ENCODE measurements at places on chromosomes 11 and 22.
A peak's percentile ranks its signal among the peaks of the same experiment; 100 is the strongest.

DNA sequence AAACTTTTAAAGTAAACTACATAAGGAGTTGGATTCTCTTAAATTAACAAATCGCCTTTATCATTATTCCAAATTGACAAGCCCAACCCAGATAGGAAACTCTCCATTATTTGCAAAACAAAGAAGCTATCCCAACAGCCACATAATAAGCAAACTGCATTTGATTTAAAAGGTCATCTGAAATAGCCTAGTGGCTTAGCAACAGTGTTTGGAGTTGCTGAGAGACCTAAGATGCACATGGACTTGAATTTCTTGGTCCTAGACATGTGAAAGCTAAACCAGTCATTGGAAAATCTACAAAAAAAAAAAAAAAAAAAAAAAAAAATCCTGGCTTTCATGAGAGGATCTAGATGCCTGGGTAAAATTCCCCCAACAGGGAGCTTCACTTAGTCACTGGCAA, 69.5 kb downstream of the PRCP start:
- DNase-seq, result no peak

GRCh38 chr11:117770061-117770460, 27.0 kb downstream of the DSCAML1 start:
- DNase-seq, result no peak

- no peak for DNase-seq
Observed at GRCh38 chr22:27399161-27399560, 402.4 kb downstream of the MN1 start.

GRCh38 chr11:7511401-7511800, 2.4 kb upstream of the PPFIBP2 start:
- DNase-seq, result no peak

- no peak for DNase-seq
Observed at GRCh38 chr11:124085997-124086846, 29.0 kb upstream of the VWA5A start.

DNA sequence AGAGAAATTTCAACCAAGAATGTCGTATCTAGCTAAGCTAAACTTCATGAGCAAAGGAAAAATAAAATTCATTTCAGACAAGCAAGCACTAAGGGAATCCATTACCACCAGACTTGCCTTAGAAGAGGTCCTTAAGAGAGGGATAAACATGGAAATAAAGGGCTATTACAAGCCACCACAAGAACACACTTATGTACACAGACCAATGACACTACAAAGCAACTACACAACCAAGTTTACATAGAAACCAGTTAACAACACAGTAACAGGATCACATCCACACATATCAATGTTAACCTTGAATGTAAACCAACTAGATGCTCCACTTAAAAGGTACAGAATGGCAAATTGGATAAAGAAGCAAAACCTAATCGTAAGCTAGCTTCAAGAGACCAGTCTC, 38.0 kb downstream of the TMEM123 start:
- DNase-seq, result no peak

- no peak for DNase-seq
Observed at GRCh38 chr11:125105926-125106325, 5.5 kb downstream of the TMEM218 start.

DNA sequence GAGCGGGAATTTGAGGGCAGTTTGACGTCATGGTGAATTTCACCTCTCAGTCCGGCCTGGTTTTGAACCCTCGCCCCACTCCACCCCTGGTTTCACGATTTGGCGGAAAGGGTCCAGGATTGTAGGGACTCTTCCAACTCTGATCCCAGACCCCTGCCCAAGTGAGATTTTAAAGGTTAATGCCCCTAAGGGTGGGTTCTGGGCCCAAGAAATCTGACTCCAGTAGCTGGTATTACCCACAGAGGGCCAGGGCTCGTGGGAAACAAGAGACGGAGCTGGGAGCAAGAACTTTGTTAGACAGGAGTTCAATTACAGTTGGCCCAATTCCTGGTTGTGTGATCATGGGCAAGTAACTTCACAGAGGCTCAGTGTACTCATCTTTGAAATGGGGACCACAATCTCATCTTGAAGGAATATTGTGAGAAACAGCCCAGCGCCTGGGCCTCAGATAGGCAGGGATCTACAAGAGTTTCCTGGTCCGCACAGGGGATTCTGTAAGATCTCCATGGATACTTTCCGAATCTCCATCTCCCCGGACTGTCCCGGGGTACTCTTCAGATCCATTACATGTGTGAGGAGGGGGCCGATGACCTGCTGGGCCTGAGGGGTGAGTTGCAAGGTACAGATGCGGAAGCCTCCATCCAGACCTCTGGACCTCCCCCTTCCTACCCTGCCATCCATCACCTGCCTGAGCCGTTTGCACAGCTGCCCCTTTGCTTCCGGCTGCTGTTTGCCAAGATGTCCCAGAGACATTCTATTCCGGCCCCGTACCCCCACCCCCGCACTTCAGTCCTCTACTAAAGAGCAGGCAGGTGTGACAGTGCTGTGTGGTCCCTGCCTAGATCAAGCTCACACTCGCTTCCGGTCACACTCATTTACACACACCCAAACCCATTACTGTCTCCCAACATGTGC, 687 bp upstream of the CALCA start:
- no peak for DNase-seq

- peak; percentile 81 for DNase-seq
Observed at GRCh38 chr11:42234451-42234951, 775.0 kb upstream of the LRRC4C start.

- peak; percentile 68 for DNase-seq
Observed at GRCh38 chr22:31846161-31847115, 92.6 kb downstream of the DEPDC5 start.

- DNase-seq, result no peak
Observed at GRCh38 chr11:28965819-28966218, 857.6 kb downstream of the METTL15 start.

- peak; percentile 23 for DNase-seq
Observed at GRCh38 chr11:70568035-70568813, 169.9 kb downstream of the CTTN start.

Measured in brain microvascular endothelial cell (primary cell).